ENCODE measurements at places on chromosomes 16 and 17.

GRCh38 chr17:38579083-38579480 is 26.7 kb downstream of the SRCIN1 start:
- no peak for DNase-seq

- DNase-seq = no peak
Measured at GRCh38 chr16:595094-595528, 5.2 kb downstream of the RAB40C start.

GRCh38 chr17:77308861-77309726 is 168.3 kb downstream of the SEC14L1 start:
- DNase-seq = no peak

GRCh38 chr16:86225905-86226371 is 284.4 kb upstream of the FOXF1 start:
- peak; percentile 28 for DNase-seq

- no peak for DNase-seq
Measured at GRCh38 chr17:28390984-28391383, 15.0 kb downstream of the SLC46A1 start.

- no peak for DNase-seq
Measured at GRCh38 chr16:86045591-86045971, 146.6 kb downstream of the IRF8 start.

- no peak for DNase-seq
Measured at GRCh38 chr17:18851201-18851600, 6.7 kb upstream of the PRPSAP2 start.

- DNase-seq = no peak
Measured at GRCh38 chr17:41367426-41368075, 2.1 kb downstream of the KRT33B start.

GRCh38 chr17:78672005-78672404 is 94.8 kb upstream of the DNAH17 start:
- no peak for DNase-seq

- DNase-seq = no peak
Measured at GRCh38 chr17:74960570-74961342, 11.8 kb downstream of the HID1 start.

GRCh38 chr16:84883301-84883700 is 63.5 kb downstream of the CRISPLD2 start:
- DNase-seq = no peak

DNA sequence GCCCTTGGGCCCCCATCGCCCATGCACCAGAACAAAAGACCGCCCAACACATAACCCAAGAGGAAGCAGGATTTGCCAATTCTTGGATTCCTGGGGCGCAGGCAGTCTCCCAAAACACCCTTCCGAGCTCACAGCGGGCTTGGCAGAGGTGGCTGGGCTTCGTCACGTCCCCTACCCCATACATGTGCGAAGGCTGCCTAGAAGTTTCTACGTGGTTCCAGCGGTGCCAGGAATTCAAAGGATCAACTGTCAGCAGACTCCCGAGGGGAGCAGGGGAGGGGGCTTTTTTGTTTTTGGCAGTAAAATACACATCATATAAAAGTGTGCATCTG is 80.8 kb upstream of the PLCG2 start:
- DNase-seq = no peak

DNA sequence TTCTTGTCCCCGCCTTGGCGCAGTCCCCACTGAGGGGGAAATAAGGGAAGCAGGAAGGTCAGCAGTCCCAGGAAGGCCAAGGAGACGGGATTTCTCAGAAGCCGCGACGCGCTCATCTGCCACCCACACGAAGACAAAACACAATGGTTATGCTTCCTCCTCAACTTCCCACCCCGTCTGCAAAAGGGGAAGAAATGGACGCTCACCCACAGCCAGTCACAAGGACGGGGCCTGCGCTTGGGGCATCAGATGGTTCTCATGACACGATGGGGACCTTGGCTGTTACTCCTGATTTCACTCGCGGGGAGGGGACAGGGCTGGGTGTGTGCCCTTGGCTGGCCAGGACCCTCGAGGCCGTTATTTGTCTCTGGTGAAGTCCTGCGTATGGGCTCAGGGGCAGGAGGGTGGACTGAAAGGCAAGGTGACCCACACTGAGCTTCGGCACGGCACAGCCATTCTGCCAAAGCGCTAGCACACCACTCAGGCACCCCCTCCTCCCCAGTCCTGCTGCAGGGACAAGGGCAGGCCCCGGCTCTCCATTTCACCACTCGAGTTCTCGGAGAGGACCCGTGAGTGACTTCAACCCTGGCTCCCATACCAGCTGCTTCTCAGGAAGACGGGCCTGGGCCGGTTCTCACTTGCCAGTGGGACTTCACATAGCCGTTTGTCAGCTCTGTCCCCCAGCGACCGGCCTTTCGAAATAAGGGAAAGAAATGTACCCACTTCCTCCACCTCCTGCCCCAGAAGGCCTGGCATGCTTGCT is 84.5 kb downstream of the ABR start:
- DNase-seq = no peak

DNA sequence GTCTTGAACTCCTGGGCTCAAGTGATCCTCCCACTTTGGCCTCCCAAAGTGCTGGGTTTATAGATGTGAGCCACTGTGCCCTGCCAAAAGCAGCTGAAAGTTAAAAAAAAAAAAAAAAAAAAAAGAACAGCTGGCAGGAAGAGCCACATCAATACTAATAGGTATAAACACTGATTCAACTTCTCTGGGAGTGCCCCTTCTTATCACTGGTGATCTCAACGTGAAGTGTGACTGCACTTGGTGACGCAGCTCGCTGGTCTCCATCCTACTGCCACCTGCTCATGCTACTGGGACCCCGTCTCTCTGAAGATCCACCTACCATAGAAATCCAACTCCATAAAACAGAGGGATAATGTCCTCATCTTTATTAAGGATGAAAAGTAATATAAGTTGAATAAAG is 40.8 kb downstream of the RNF157 start:
- DNase-seq = no peak

GRCh38 chr17:75542728-75543336 is 17.3 kb downstream of the LLGL2 start:
- DNase-seq = no peak

GRCh38 chr17:51487947-51488346 is 227.6 kb downstream of the UTP18 start:
- no peak for DNase-seq

DNA sequence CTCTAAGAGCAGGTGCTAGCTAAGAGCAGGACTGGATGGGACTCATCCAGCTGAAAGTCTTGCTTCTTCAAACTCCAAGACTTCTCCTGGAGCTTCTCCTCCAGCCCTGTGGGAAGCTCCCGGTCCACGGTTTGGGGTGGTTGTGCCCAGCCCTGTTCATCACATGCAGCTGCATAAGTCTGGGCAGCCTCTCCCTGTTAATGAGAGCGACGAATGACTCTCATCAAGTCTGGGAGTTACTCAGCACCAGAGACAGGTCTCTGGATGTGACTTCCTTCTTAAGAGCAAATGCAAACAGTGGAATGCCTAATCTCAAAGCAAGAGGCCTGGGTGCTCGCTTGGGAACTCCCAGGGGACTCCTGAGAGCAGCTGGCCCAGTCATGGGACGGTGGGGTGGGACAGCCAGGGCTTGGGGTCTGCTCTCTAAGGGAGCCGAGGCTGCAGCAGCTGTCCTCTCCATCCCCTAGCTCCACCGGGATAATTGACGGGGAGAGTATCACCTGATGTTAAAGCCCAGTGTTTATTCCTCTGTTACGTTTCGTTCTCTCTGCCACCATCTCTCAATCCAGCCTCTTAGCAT is 35.3 kb upstream of the CRHR1 start:
- no peak for DNase-seq

DNA sequence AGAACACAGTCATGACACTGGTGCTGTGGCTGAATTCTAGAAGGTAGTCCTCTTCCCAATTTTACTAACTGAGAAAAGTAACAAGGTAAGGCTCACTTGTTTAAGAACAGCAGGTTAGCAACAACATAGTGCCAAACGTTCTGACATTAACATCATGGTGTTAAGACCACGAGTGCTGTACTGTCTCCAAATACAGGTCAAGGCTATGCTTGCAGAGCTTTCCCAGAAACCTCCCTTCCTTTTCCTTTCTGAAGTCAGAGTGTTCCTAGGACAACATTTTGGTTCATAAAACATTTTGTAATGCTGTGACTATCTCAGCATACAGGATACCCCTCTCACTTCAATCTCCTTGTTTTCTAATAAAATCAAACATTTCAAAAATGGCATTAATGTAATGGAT is 144.0 kb downstream of the STX8 start:
- DNase-seq = no peak

- no peak for DNase-seq
Measured at GRCh38 chr17:47305302-47305923, 18.3 kb upstream of the EFCAB13 start.

GRCh38 chr16:76535-77272 is 1.3 kb upstream of the MPG start:
- peak; percentile 86 for DNase-seq

GRCh38 chr17:83110735-83111134 is 31.3 kb downstream of the METRNL start:
- DNase-seq = no peak

DNA sequence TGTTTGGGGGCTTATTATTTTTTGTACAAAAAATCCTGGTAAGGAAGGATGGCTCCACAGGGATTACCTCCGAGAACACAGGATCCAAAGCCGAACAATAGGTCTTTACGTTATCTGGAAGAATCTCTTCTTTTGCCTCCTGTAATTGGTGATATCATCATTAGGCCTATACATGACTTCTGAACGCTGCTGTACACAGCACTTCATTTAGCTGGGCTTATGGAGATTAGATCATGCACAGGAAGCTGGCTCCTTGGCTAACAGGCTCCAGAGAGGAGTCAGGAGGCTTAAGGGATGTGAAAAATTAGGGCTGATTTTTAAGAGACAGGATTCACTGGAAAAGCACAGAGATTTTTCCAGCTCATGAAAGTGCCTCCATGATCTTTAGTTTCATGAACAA is 54.7 kb downstream of the TANGO6 start:
- no peak for DNase-seq

- no peak for DNase-seq
Measured at GRCh38 chr17:7046127-7046724, 2.3 kb upstream of the SLC16A11 start.

GRCh38 chr17:35073991-35074627 is 10.6 kb upstream of the RFFL start:
- DNase-seq = no peak

GRCh38 chr17:5241861-5242671 is 7.4 kb upstream of the SCIMP start:
- DNase-seq = no peak

- no peak for DNase-seq
Measured at GRCh38 chr16:56977823-56978430, 11.4 kb upstream of the NLRC5 start.

GRCh38 chr17:77379832-77380231 is 239.1 kb downstream of the SEC14L1 start:
- no peak for DNase-seq

DNA sequence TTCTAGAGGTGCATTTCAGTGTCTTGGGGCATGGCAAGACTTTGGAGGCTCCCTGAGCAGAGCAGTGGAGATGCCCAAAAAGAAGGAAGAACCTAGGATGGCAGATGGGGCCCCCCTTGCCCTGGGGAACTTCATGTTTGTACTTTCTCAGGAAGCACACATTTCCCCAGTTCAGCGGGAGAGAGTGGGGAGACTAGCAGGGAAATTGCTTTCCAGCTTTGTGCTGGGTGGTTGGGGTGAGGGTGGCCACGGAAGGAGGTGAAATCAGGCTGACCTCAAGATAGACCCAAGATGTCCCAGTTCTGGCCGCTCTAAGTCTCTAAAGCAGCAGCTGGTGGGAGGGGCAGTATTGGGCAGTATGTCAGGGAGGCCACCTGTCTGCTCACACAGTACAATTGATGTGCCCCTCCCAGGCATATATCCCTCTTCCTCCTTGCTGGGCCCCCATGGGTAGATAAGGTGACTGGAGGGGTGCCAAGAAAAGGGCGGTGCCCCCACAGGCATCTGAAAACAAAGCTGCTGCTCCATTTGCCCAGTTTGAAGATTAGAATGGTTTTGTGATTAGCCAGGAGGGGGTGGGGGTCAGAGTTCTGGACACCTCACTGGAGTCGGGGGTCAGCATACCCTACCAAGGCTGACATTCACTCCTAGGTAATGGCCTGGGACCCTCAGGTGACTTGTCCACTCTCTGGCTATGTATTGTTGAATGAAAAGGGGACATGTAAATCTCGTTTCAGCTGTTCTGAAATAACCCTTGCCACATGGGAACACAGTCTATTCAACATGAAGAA is 17.1 kb upstream of the NAGLU start:
- peak; percentile 78 for DNase-seq

DNA sequence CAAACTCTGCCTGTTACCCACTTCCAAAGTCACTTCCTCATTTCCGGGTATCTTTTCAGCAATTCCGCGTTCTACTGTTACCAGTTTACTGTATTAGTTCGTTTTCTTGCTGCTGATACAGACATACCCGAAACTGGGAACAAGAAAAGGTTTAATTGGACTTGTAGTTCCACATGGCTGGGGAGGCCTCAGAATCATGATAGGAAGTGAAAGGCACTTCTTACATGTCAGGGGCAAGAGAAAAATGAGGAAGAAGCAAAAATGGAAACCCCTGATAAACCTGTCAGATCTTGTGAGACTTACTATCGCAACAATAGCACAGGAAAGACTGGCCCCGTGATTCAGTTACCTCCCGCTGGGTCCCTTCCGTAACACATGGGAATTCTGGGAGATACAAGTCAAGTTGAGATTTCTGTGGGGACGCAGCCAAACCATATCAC is 30.9 kb downstream of the PAFAH1B1 start:
- DNase-seq = no peak

DNA sequence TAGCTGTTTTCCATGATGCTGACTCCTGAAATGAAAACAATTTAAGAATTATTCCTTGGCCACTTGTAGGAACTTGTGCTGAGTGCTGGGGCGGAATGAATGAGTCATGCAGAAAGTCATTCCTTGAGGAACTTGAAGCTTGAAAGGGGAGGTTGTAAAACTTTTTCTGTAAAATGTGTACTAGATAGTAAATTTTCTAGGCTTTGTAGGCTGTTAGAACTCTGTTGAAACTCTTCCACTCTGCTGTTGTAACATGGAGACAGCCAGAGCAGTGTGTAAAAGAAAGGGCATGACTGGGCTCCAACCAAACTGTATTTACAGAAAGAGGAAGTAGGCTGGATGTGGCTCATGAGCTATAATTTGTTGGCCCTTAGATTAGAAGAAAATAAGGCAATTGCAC is 46.1 kb downstream of the ABCA8 start:
- peak; percentile 61 for DNase-seq

DNA sequence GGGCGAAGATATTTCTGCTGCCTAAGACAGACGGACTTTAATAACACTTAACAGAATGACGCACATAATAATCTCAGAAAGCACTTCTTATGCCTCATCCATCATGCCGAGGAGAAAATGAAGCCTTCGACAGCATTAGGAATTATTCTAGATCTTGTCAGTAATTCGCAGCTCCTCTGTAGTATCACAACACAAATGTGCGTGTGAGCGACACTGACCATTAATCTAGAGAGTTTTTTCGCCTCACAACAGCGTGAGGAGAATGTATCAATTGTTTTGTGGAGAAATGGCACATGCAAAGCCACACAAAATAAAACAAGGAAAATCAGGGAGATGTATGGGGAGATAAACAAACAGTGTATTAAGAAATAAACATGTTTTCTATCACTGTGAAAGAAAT is 410.2 kb upstream of the PSMD7 start:
- no peak for DNase-seq

GRCh38 chr16:56505181-56505580 is 14.6 kb downstream of the BBS2 start:
- DNase-seq = no peak
